ENCODE measurements at places on chromosomes 11 and 22. TPM values are rescaled to one million over a fixed set of nuclear protein-coding genes. Genes with fewer than 3 reads are reported as not detected.

Gene OSBPL5
- total RNA-seq, result 49.0 TPM

DNA sequence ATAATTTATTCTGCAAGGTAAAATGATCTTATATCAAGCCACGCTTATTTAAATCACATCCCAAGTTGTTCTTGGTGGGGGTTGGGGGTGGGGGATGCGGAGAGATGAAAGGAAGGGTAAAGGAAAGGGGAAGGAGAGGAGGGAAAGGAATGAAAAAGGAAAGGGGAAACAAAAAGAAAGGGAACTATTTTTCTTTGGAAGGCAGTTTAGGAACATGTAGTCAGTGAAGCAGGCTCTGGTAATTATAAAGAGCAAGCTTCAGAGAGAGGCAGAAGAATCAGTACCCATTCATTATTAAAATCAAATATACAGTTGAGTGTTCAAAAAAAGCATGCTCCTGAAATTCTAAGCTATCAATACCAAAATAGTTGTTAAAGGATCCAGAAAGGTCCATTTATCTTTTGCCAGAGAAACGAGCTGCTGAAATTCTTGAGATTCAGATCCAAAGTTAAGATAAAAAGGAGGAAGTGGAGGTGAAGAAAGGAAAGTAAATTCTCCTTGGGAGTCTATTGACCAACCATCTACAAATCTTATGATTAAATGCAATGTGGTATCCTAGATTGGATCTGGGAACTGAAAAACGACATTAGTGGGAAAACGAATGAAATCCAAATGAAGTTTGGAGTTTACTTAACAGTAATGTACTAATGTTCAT is 107.4 kb downstream of the SGSM3 start:
- DNase-seq, result peak; percentile 20

- no peak for DNase-seq
Observed at GRCh38 chr22:50139843-50140415, 30.6 kb upstream of the PANX2 start.

DNA sequence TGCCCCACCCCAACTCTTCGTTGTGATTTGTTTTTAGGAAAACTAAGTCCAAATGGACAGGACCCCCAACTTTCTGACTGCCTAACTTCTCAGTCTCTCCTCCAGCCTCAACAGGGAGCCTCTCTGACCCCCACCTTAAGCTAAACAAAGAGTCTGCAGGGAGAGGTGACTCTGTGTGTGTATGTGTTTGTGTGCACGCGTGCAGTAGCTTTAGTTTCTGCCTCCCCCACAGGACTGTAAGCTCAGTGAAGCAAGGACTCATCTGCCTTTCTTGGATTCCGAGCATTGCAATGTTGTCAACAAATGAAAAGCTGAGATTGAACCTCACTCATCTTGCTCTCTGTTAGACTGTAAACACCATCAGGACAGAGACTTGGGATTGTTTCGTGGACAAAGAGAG is 7.9 kb downstream of the SNAP29 start:
- no peak for DNase-seq

GRCh38 chr22:43239956-43240355 is 53.0 kb upstream of the TTLL12 start:
- DNase-seq, result no peak

- peak; percentile 58 for DNase-seq
Observed at GRCh38 chr11:110720431-110721275, 8.4 kb upstream of the ARHGAP20 start.

GRCh38 chr11:63667995-63668795 is 3.0 kb downstream of the ATL3 start:
- peak; percentile 97 for DNase-seq

Data from fibroblast of lung (primary cell).